ENCODE measurements at places on chromosomes 3 and 15.

- no peak for DNase-seq
These were observed 381.1 kb upstream of the CNTN4 start for GRCh38 chr3:1717524-1717923.

GRCh38 chr15:67549736-67550135 lies 7.2 kb downstream of the MAP2K5 start:
- DNase-seq, result no peak

DNA sequence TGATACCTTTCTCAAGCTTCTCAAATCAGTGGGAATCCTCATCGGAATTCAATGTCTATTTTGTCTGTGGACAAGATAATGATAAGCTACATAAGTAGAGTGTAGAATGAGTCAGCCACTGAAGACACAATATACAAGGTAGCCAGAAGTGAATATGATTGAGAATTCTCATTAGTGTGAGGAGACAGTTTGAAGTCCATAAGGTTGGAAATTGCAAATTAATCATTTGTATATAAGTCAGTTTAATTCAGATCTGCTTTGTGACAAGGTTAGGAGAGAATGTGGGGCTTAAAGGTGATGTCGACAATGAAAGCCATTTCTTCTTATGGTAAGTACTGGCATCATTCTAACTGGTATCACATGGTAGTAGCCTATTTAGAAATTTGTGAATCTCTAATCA lies 4.2 kb downstream of the ARPP21 start:
- DNase-seq, result no peak

DNA sequence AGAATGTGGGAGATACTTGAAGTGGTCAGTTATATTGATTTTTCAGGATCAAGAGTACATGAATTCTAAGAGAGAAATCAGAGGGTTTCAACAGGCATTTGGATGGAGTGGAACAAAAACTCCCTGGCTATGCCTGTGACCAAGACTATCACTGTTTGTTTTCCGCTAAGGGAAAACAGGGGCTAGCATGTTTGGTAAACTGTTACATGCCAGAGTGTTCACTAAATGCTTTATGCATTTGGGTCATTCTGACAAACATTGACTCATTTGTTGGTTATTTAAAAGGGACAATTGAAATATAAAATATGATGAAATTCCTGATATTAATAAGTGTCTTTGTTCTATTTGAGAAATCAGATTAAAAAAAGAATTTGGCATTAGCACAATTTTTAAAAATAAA lies 603.9 kb upstream of the KCNMB2 start:
- no peak for DNase-seq

GRCh38 chr3:58519668-58520402 lies 17.2 kb downstream of the ACOX2 start:
- no peak for DNase-seq

- DNase-seq, result no peak
These were observed 27.1 kb downstream of the P2RY12 start for GRCh38 chr3:151357463-151357850.

DNA sequence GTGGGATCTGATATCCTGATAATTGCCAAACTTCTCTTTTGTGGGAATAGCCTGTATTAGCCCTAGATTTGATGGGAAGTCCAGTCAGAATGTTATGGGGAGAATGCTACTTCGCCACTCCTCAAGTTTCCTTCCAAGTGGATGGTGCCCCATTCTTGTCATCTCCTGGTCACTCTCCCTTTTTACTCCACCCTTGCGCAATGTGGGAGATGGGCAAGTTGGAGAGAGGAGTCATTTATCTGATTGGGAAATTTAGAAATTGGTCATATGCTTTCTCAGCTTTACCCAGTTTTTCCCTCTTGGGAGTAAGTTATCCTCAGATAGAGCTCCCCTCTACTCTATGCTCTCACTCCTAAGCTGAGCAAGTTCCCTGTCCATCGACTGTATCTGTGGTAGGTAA lies 14.4 kb downstream of the FANCD2OS start:
- no peak for DNase-seq

GRCh38 chr3:69781593-69781992 lies 42.3 kb downstream of the MITF start:
- DNase-seq, result no peak

DNA sequence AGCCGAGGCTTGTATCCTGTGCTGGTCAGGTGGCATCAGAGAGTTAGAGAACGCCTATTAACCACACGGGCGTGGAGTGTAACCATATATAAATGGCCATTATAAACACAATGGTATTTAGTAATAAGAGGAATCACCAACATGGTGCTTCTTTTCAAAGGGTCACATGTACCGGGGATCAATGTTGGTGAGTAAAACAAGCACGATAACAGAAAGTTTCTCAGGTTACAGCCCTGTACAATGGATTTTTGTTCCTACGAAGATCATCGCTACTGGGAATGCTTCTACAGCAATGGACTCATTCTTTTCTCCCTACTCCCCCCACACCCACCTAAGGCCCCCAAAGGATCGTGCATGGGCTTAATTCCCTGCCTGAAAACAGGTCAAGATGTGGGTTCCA lies 42.5 kb downstream of the MEIS2 start:
- no peak for DNase-seq

DNA sequence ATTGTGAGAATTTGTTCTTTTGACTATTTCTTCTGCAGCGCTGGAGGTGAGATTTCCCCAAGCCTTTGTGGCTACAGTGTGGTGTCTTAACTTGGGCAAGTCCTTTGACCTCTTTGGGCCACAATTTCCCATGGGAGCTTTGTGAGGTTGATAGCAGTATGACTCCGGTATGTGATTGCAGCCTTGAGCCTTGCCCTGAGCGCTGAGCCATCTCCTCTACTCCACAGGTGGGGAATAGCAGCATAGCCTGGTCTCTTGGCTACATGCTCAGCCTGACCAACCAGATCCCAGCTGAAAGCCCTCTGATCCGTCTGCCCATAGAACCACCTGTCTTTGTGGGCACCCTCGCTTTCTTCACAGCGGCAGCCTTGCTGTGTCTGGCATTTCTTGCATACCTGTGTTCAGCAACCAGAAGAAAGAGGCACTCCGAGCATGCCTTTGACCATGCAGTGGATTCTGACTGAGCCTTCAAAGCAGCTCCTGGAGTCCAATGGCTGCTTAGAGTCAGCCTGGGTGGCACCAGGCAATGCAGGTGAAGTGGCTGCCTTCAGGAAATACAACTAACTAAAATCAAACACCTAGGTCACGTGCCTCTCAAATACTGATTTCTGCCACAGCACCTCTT lies 30.0 kb upstream of the RPL14 start:
- DNase-seq, result no peak

DNA sequence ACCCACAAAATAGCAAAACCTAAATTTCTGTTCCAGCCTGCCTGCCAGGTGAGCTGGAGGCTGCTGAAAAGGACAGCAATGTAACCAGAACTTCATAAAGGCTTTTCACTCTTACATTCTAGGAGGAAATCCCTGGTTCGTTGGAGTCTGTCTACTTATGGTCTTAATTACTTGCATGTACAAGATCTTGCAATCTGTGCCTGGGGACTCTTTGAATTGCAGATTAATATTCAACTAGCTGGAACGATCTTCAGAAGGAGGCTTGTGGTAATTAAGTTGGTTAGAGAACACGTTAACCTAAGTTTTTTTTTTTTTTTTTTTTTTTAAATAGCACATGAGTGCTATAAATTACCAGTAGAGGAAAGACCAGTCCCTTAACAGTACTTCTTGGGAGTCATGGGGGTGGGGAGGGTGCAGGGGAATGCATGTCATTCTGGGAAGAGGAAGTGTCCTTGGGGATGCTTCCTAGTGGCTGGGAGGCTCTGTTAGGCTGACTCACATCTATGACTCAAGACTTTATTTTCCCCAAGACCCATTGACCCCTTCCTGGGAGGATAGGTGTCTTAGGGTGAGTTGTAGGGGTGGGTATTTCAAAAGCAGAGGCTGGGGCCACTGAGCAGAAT lies 139.8 kb downstream of the RAB11A start:
- no peak for DNase-seq

DNA sequence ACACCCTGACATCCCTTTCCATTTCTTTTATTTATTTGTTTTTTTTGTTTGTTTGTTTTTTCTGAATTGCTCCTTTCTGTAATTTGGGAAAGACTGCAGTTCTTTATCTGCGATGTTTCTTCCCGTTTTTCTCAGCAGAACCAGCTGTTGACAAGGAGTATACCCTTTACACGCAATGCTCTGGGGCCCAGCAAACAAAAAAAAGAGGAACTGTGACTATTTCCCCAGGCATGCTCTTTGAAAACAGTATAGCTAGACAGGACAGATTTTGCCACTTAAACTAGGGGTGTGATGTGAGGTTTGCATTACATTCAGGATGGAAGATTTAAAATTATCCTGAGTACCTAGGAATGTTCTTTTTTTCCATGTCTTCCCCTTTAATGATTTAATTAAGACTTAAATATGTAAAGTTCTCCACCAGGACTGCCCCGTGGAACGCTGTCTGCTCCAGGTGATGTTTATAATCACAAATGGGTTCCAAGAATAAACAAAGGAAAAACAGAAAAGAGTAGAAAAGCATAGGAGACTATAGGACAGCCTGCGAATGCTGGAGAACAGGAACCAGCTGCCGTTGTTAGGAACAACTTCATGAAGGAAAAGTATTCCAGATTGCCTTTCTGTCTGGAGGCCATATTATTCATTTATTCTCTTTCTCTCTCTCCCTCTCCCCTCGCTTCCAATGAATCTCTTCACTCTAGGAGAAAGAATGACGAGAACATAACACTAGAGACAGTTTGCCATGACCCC lies 43.3 kb downstream of the TGFBR2 start:
- no peak for DNase-seq

- no peak for DNase-seq
These were observed 9.6 kb upstream of the RNF111 start for GRCh38 chr15:58977887-58978286.

DNA sequence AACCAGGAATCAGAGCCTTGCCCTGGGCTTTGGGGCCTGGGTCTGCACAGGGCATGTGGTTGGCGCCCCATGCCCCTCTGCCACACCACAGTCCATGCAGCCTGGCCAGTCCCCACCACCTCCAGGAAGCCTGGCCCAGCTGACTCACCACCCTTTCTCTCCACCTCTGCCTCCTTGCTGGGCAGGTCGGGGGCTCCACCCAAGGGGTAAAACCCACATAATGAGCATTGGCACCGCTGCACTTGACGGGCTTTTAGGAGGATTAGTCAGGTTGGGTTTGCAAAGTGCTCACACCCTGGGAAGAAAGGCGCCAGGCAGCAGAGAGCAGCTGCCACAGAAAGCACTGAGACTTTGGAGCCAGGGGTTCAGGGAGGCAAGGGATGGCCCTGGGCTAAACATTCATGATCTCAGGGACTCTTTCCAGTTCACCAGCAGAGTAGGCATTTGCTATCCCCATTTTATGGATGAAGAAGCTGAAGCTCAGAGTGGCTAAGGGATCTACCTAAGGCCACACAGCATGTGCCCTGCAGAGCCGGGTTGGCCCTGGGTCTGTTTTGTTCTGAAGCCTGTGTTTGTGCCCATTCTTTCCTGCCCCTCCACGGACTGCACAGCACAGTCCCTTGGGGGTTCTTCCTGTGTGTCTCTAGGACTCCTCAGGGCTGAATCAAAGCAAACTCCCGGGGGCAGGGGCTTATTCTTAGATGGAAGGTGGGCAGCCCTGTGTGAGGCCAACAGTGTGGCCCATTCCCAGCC lies 113.4 kb downstream of the ETFA start:
- no peak for DNase-seq

DNA sequence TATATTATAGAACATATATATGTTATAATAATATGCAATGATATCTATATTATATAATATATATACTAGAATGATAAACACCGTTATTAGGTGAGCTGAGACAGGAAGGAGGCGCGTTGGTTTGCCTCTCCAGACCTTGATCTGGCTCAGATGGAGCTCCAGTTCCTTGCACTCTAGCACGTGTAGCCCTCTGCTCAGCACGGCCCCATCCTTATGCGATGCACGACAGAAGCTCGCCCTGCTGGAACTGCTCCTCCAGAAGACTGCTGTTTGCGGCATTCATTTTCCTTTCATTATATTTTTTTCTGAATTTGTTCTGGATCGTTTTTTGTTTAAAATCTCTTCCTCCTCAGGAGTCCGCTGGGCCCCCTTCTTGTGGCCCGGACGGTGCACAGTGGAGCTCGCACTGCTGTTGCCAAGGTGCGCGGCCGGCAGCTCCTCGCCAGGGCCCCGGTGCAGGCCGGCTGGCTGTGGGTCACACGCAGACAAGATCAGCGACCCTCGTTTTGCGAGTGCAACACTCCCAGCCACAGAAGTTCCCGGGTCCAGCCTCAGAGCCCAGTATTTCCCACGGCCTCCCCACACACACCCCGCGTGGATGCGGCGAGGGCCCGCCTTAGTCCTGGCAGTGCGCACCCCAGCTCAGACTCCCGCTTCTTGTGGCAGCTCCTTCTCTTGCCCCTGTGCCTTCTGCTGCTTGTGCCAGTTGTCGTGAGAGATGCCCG lies 112.2 kb downstream of the CHL1 start:
- no peak for DNase-seq

DNA sequence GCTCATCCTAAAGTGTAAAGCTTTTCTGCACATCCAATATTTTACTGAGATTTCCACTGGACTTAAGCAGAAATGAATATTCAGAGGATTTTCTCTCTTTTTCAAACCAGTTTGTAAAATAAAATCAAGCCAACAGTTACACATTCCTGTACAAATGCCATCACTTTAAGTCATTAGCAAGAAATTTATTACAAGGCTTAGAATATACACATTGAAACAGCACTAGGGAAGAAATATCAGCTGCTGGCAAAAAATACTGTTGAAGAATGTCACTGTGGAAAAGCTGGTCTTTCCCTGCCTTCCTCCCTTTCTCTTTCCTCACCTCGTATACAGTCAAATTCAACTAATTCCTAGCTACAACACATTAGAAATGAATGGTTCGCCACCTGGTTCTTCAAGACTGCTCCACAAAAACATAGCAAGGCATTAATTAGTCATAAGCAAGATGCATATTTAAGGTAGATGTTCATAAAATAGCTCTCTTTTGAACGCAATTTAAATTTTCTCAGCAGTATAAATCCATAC lies 21.3 kb downstream of the PLOD2 start:
- no peak for DNase-seq

- DNase-seq, result no peak
These were observed 7.8 kb downstream of the LRCH3 start for GRCh38 chr3:197798863-197799262.

DNA sequence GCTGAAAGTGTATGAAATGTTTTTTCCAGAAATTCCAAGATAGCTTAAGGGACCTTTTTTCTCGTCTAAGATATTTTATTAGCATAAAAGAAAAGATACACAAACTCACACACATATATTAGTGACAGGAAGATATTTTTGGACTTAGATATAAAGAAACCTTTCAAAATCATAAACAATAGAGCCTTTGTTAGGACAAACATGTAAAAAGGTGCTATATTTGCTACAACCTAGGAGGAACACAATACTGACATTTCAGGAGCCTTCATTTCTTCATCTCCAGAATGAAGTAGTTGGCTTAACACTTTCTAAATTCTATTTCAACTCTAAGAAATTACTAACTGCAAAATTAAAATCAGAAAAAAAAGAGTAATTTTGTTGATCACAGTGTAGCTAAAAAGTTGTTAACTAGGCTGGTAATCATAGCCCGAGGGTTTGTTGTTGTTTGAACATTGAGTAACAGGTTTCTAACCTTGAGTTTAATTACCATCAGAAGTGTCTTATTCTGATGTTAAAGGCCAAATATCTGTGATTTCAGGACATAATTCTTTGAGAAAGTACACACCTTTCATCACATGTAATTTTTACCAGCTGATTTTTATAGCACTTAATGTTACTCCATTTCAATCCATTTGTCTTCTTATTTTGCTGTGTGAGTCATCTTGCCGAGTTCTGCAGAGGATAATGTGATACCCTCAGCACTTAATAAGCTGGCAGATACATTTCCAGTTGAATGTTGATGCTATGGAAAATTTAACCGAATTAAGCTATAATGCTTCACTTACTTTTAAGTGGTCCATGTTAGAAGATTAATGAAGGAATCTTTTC lies 97.3 kb downstream of the MBNL1 start:
- no peak for DNase-seq

- no peak for DNase-seq
These were observed 228.6 kb downstream of the ZNF621 start for GRCh38 chr3:40753291-40753770.
